Right renal pelvis (tissue), 4 donors: ENCODE measurements at places on chromosomes 3 and 15. TPM values are rescaled to one million over a fixed set of nuclear protein-coding genes. Genes with fewer than 3 reads are reported as not detected.

DNA sequence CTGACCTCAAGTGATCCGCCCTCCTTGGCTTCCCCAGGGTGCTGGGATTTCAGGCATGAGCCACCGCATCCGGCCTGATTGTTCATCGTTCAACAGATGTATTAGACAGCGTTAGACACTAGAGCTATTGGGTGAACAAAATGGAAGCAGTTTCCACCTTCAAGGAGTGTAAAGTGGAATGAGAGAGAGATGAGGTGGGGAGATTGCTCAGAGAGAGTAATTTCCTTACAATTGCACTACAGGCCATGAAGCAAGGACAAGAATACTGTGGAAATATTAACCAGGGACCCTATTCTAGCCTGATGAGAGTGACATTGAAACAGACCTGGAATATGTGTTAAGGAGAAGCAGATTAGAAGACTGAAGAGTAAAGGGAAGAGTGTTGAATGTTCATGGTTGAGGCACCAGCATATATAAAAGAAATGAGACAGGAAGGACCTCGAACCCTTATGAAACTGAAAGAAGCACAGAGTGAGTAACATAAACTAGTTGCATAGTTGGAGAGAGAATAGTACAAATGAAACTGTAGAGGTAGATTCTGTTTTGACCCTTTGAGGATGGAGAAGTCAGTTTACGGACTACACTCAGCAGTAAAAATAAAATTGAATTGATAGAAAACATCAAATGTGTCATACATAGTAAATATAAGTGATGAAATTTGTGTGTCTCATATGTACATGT lies 7.2 kb downstream of the RTF1 start:
- DNase-seq = no peak

MOBP gene
- 0.11 TPM for polyA plus RNA-seq

- DNase-seq = no peak
Measured at GRCh38 chr15:30924353-30924752, 20.6 kb downstream of the FAN1 start.

DNA sequence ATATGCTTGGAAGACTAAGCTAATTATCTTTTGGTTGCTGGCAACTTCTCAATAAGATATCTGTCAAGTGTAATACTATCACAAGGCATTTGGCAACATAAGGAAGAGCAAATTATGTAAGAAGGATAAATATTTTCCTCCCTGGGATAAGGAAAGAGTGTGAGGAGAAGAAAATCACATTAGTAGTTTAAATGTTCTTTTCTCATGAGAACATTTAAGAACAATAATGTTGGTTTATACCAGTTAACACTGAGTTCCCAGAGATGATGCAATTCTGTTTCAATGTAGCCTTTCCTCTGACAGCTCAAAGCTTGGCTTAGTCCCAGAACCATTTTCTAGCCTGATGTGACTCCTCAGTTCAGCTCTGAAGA lies 66.1 kb upstream of the NPHP3 start:
- no peak for DNase-seq

GRCh38 chr15:77099741-77100463 lies 29.0 kb upstream of the TSPAN3 start:
- no peak for DNase-seq

DNA sequence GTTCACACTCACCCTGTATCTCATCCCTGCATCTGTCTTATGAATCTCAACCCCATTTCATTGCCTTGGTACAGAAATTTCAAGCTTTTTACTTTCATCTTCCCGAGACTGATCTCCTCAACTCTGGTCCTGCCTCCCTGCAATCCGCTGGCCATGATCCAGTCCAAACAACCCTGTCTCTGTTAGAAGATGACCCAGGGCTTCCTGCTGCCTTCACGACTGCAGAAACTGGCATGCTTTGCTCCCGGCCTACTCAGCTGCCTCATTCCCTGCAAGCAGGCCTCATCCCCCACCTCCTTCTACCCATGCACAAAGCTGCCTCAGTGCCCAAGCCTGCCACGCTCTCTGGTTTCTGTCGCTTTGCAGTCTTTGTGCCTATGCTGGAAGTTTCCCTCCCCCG lies 12.4 kb downstream of the HES1 start:
- no peak for DNase-seq

GRCh38 chr3:111541911-111542483 lies at the start of gene CD96:
Gene CD96 (plus strand): TSS chr3:111542197. CDS start chr3:111542249, 52 bp downstream.
- no peak for DNase-seq

PDZRN3 gene
- polyA plus RNA-seq = 35.6 TPM

GRCh38 chr3:10982782-10983181 lies 9.8 kb upstream of the SLC6A1 start:
- DNase-seq = no peak

PLSCR4 gene
- polyA plus RNA-seq = 18.1 TPM

CACNA2D3 gene
- polyA plus RNA-seq = 1.7 TPM

DUOXA2 gene
- not detected for polyA plus RNA-seq

GRCh38 chr15:80415358-80415670 lies 11.1 kb downstream of the ARNT2 start:
- DNase-seq = no peak

DNA sequence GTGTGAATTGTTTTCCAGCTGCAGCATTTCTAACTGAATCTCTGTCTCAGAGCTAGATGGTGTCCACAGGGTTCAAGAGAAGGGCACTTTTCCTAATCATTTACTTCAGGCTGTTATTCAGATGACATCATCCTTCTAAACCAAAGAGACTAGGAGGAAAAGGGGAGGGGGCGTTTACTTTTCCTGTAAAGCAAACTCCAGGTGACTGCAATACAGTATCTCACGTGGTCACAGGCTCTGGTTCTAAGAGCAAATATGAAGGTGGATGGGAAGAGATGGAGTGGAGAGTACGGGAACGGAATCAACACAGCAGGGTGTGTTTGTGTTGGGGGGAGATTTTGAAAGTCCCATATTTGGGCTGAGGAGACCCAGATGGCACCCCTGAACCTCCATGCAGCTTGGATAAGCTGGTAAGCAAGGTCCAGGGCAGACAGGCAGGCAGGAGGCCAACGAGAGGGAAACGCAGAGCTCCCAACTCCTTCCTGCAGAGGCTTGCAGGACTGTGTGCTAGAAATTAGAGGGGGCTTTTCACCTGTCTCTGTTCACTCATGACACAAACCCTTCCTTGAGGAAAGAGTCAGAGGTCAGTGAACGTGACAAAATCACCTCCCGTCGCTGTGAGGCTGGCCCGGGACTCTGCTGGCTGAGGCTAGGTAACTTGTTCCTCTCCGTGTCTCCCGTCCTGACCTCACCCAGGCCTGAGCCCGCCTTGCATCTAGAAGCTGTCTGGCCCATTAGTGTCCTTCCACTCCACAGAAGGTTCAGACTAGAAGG lies 151.2 kb downstream of the OPA1 start:
- peak; percentile 55 for DNase-seq

- no peak for DNase-seq
Measured at GRCh38 chr3:52237657-52238172, 1.2 kb downstream of the TWF2 start.

DNA sequence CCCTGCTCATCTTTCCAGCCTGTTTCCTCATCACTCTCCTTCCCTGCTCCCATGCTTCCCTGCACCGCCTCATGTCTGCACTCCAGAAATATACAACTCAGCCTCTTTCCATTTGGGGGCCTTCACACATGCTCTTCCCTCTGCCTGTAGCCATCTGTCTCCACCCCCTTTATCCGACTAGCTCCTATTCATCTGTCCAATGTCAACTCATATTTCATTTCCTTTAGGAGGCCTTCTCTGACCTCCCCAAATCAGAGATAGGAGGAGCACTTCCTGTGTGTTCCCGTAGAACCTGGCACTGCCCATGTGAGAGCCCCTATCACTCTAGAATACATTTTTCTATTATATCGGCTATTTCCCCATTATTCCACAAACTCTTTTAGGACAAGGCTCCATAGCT lies 10.6 kb downstream of the ATP8B4 start:
- DNase-seq = no peak
